NT2/D1 (cell line): ENCODE measurements at places on chromosomes 6 and 20.

- no peak for DNase-seq
Measured at GRCh38 chr6:135875446-135875845, 23.9 kb downstream of the PDE7B start.

GRCh38 chr6:11665604-11666326 is 112.8 kb downstream of the ADTRP start:
- no peak for DNase-seq

GRCh38 chr20:20606050-20606449 is 106.4 kb downstream of the RALGAPA2 start:
- DNase-seq, result no peak

DNA sequence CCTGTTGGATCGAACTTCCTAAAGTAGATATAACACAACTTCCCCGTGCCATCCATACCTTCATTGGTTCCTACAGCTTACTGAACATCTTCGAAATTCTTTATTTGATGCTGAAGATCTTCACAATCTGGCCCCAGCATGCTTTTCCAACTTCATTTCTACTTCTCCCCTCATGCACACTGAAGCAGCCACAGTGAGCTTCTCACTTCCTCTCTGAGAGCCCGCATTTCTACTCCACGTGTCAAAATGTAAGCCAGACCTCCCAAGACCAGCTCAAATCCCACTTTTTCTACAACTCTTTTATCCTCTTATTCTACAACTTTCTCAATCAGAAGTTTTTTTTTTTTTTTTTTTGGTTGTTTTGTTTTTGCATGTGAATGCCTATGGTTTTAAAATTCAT is 254.7 kb downstream of the GMPR start:
- no peak for DNase-seq

DNA sequence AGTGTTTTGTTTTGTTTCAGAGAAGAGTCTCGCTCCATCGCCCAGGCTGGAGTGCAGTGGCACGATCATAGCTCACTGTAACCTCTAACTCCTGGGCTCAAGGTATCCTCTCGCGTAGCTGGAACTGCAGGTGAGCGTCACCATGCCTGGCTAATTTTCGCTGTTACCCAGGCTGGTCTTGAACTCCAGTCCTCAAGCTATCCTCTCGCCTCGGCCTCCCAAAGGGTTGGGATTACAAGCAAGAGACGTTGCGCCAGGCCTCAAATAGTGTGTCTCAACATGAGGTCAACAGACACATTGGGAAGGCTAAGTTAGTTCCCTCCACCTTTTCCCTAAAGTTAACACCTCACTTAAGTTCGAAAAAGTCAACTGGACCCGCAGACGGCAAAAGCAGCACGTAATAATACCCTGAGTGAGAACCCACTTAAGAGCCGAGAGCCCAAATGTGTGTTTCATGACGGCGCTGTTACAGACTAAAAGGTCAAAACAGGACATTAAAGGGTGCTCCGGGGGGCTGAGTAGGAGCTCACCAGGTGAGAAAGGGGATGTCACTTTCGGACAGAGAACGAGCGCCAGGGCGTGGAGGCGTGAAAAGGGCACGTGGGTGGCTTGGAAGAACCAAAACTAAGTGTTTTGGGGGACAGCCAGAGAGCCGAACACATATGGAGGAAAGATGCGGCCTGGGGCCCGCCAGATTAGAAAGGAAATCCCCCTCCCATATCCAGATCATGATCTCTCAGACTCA is 499 bp downstream of the TTI1 start:
- DNase-seq, result no peak

DNA sequence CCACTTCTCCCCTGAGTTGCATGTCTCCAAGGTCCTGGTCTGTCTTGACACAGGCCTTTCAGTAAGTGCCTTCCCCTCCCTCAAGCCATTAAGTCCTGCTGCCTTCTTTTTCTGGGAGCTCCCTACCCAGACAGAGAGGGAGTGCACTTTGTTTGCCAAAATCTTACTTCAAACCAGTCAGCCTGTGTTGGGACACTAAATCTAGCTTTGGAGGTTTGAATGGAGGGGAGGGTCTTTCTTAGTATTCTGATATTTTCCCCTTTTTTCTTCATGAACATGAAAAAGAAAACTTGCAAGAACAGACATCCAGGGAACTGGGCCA is 170.7 kb upstream of the PMEPA1 start:
- no peak for DNase-seq

GRCh38 chr20:39654171-39654570 is 692.0 kb downstream of the DHX35 start:
- no peak for DNase-seq

GRCh38 chr6:128168244-128168643 is 267.4 kb upstream of the THEMIS start:
- no peak for DNase-seq

DNA sequence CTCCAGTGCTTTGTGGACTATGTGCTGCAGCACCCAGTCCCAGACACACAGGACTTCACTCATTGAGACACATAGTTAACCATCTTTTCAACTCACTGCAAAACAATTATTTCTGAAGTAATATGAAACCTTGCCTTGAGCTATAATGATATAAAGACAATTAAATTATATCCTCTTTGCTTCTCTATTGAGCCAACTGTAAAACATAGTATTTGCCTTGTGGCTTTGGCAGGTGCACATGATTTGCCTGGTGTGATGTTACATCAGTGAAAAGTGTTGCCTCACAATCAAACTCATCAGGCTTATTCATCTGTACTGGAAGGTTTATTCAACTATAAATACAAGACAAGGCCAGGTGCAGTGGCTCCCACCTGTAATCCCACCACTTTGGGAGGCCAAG is 80.6 kb downstream of the NCOA7 start:
- no peak for DNase-seq

- peak; percentile 22 for DNase-seq
Measured at GRCh38 chr6:144234399-144234798, 50.7 kb upstream of the UTRN start.

DNA sequence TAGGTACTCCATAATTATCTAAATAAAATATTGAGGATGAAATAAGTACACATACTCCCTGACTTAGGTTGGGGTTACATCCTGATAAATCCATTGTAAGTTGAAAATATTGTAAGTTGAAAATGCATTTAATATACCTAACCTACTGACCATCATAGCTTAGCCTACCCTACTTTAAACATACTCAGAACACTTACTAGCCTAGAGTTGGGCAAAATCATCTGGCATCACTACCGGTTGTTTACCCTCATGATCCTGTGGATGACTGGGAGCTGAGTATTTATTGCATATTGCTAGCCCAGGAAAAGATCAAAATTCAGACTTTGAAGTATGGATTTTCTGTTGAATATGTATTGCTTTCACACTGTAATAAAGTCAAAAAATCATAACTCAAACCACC is 467.3 kb downstream of the C6orf118 start:
- no peak for DNase-seq

- no peak for DNase-seq
Measured at GRCh38 chr6:100343316-100344077, 121.2 kb downstream of the SIM1 start.

- DNase-seq, result no peak
Measured at GRCh38 chr6:6332811-6333244, 12.4 kb upstream of the F13A1 start.

DNA sequence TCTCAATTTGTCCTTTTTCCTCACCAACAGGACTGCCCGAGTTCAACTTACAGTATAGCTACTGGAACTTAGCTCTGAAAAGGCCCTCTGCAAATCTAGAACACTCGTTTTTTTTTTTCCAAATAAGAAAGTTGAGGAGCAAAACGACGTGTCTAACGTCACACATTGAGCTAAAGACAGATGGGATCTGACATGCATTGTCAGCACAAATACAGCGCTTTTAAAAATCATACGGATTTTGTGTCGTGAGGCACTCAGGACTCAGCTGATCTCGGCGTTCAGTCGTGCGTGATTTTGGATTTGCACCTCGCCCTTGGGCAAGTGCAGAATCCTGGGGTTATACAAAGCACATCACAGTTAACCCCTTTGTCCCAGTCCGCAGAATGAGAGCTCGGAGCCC is 94.7 kb upstream of the ZNF322 start:
- DNase-seq, result no peak

GRCh38 chr6:158772851-158773371 is 46.3 kb downstream of the EZR start:
- no peak for DNase-seq

GRCh38 chr6:152129691-152130151 is 322.2 kb downstream of the ESR1 start:
- DNase-seq, result no peak

GRCh38 chr6:132003516-132004178 is 52.5 kb upstream of the CCN2 start:
- no peak for DNase-seq

- no peak for DNase-seq
Measured at GRCh38 chr6:48568856-48569255, 457.9 kb upstream of the PTCHD4 start.
